CD4-positive, alpha-beta T cell treated with Interleukin-10 for 1 hour (primary cell): ENCODE measurements at places on chromosomes 3 and 15.

GRCh38 chr3:108209579-108209978 is 12.6 kb downstream of the IFT57 start:
- DNase-seq: no peak

DNA sequence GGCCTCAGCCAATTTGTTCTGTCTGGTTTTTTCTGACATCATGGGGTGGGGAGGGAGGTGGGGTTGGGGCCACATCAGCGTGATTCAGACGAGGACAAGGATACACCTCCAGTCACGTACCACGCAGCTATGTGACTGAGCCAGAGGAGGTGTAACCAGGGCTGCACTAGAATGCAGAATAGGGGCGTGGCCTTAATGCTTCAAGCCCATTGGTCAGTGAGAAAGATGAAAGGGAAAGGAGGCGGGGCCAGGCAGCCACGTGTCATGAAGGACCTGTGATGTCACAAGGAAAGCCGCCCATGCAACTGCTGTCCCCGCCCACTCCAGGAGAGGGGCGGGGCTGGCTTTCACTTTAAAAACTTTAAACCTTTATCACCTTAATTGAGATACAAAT is at the start of gene GOLGA6L2:
TSS of gene GOLGA6L2 (minus strand) at position 137 of the 394 bp plus-strand sequence. CDS start at position 75, 62 bp downstream.
- no peak for DNase-seq

GRCh38 chr3:27606537-27606936 is 115.6 kb downstream of the EOMES start:
- no peak for DNase-seq

DNA sequence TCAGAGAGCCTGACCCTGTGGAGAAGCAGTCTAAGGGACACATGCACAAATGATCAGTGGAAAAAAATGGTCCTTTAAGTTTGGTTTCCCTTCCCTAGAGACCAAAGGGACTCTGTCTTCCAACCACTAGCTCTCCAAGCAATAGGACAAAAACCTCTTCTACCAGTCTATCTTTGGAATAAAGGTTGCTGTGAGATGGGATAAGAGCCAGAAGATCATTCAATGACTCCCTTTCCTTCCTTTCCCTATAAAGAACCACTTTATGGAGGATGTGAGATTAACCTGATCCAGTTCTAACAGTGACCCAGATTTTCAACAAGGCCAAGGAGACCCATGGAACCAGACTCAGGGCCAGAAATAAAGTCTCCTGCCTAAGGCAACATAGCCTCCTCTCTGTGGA is 74.8 kb downstream of the DHX30 start:
- DNase-seq: no peak

- no peak for DNase-seq
Measured at GRCh38 chr3:194941956-194942511, 256.4 kb downstream of the FAM43A start.

GRCh38 chr3:138374573-138375134 is 26.3 kb downstream of the MRAS start:
- DNase-seq: no peak

- DNase-seq: no peak
Measured at GRCh38 chr3:16813336-16813735, 71.4 kb upstream of the PLCL2 start.

GRCh38 chr3:149085828-149086231 is 503 bp downstream of the HLTF start:
- peak; percentile 27 for DNase-seq

DNA sequence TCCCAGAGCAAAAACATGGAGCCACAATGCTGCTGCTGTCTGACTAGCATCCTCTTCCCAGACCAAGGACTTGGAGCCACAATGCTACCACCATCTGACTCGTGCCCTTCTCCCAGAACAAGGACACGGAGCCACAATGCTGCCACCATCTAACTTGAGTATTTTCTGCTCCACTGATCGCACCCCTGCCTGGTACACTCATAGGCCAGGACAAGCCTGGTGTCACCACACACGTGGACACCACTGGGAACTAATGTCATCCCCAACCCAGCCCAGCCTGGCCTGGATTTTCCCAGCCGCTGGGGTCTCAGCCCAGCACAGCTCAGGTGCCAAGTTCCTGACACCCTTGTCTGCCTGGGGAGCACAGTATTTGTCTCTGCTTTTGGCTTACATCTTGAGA is 52.7 kb upstream of the GRIP2 start:
- DNase-seq: no peak

DNA sequence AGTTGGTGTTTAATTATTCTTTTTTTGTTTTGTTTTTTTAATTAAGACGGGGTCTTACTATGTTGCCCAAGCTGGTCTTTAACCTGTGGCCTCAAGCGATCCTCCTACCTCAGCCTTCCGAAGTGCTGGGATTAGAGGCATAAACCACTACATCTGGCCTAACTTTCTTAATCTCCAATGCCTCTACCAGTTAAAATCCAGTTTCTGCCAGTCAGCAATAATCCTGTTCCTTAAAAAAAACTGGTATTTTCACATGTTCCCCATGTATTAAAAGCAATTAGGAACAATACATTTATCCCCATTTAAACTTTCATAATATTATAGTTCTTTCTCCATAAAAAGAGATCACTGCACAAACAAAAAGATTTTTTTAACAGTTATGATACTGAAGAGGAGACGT is 21.2 kb downstream of the DCAF1 start:
- DNase-seq: no peak

DNA sequence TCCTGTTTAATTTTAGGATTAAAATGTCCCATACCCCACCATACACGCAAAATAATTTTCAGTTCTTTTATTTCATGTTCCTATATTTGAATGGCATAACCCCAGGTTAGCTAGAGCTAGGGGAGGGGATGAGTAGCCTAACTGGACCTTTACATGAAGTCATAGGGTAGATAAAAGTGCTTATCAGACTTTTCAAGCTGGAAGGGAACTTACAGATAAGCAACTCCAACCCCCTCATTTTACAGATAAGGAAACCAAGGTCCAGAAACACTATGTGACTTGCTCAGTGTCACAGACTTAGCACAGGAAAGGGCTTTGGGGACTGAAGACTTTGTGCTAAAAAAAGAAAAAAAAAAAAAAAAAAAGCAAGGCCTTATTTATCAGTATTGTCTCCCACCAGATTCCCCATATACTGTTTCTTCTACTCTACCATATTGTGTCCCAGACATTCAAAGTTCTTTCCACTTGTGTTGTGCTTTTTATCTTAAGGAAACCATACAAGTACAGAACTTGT is 10.6 kb upstream of the TNIK start:
- DNase-seq: no peak

GRCh38 chr3:30225021-30225420 is 381.4 kb upstream of the TGFBR2 start:
- no peak for DNase-seq

DNA sequence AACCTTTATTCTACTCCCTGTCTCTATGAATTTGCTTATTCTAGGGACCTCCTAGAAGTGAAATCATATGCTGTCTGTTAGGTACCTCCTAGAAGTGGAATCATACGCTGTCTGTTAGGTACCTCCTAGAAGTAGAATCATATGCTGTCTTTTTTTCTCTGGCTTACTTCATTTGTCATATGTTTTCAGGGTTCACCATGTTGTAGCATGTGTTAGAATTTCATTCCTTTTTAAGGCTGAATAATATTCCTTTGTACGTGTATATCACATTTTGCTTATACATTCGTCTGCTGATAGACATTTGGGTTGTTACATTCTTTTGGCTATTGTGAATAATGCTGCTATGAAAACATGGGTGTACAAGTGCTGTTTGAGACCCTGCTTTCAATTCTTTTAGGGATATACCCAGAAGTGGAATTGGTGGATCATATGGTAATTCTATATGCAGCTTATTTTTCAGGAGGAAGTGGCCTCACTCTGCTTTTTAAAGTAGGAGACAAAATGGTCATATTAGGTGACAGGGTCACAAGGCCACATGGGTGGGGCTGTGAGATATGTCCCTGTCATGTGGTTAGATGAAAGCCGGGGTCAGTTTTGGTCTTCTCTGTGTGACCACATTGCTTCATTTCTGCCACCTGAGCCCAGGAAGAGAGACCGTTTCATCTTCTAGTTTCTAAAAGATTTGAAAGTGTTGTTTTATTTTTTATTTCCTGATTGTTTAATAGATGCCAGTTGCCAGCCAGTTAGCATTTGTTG is 76.7 kb downstream of the FLNB start:
- DNase-seq: no peak

DNA sequence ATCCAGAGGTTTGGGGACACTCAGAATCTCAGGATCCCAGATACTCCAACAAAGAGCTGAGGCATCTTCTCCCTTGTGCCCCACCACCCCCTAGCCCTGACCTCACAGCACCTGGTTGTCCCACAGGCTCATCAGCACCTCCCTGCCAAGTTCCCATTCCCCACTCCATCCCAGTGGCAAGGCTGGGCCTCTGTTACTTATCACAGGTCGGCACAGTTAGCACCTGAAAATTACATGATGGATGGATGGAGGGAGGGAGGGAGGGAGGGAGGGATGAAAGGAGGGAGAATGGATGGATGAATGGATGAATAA is 12.8 kb downstream of the MYL3 start:
- DNase-seq: no peak

DNA sequence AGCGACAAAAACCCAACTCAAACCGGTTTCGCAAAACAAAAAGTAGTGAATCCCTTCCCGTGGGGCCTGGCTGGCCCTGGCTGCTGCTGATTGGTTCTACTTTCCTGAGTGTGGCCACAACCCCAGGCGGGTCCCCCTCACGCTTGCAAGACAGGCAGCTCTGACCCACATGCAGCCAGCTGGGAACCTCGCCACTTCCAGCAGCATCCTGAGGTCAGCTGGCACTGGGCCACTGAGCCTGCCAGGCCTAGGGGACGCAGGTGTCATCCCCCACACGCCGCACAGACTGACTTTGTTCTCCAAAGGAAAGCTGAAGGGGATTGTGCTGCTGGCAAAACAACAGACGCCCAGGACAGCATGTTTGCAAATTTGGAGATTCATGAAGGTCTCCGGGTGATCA is 111.1 kb downstream of the TPRA1 start:
- no peak for DNase-seq

GRCh38 chr15:76682259-76682658 is 222.9 kb downstream of the SCAPER start:
- DNase-seq: no peak

DNA sequence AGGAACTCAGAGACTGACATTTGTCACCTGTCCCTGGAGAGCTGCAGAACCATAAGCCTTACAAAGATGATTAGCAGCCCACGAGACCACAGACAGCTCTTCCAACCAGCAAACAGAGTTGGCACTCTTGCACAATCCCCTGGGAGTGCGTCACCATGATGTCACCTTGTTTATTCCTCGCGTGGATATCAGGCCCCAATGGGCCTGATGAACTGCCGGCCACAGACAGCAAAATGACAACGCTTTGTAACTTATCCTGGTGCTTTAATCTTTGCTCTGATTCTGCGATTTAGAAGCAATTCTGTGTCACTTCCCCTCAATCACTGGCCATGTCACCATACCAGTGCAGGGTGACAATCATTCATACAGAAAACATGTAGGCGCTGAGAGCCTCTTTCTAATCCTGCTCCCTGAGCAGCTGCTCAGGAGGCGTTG is 89.2 kb downstream of the TAMM41 start:
- DNase-seq: no peak

DNA sequence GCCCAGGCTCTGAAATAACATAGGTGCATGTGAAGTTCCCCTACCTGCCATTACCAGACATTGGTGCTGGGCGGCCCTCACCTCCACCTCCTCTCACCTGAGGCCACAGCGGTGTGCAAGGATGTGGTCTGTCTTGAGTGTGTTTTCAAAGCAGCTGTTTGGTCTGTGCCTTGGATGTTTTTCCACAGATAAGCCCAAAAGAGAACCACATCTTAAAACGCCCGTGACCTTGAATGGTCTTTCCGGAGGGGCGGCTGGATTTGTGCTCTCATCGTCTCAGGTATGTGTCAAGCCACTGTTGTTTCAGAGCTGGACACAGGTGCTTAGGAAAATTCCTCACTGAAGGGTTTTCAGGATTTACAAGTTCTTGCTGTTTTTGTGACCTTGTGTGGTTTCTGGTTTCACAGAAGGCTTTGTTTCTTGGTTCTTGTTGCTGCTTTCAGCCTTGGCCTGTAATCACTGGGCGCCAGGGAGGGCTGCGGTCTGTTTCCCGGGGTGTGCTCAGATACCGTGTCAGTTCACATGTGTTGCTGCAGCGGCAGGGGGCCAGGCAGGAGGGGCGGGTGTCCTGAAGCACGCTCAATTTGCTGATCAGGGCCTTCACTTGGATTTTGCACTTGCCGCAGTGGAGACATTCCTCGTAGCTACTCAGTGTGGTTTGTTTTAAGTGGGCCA is 128.4 kb downstream of the IGF1R start:
- DNase-seq: peak; percentile 3

DNA sequence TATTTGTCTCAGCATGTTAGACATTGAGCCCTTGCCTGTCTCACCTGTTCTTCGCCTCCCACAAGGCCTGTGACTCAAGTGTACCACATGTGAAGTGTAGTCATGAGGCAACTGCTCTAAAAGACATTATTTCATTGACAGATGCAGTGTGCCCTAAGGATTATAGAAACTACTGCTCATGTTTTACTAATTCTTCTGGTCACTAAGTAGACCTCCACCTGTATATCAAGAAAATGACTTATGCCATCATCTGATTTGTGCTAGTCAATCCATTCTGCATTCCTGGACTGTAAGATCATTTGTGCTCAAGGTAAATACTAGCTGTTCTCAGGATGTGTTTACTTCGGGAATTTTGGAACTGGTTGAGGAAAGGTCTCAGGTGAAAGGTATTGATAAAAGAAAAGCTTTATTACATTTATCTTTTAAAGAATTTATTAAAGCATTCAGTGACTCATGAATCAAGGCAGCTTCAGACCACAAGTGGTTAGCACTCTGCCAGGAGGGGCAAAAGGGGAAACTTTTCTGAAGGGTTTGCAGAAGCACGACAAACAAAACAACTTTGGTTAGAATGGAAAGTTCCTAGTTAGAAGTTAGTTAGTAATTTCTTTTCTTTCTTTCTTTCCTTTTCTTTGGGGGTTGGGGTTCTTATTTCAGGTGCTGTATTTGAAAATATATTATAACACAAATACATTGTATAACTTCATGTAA is 465.3 kb upstream of the CBLB start:
- peak; percentile 45 for DNase-seq

DNA sequence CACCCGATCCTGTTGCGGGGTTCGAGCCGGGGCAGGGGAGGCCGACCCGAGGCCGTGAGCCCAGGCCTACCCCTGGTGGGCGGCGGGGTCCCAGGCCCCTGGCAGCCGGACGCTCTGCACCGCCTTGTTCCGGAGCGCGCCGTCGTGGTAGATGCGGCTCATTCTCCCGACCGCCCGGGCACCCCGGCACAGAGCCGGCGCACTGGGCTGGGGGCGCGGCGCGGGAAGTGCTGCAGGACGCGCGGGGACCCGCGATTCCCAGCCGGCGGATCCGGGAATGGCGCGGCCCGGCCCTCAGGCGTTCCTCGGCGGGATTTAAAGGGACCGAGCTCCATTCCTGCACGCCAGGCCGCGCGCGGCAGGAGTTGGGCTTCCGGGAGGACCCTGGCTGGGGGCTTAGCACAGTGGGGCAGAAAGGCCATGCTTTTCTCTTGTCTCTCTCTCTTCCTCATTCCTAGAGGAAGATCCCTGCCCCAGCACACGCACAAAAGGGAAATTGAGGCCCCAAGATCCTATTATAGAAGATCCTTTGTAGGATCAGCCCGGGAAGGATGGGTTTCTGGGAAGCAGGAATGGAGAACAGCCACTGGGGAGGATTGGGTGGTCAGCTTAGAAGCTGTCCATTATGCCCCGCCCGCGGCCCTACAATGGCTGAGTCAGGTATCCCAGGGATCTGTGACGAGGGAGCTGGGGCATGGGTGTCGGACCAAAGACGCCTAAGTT is at the start of gene ARPIN:
TSS of gene ARPIN (minus strand) at position 279 of the 723 bp plus-strand sequence. CDS start at position 162, 117 bp downstream.
- no peak for DNase-seq
